ENCODE measurements at places on chromosomes 2 and 18.

GRCh38 chr2:28400419-28400818 lies 7.8 kb downstream of the FOSL2 start:
- DNase-seq, result no peak

DNA sequence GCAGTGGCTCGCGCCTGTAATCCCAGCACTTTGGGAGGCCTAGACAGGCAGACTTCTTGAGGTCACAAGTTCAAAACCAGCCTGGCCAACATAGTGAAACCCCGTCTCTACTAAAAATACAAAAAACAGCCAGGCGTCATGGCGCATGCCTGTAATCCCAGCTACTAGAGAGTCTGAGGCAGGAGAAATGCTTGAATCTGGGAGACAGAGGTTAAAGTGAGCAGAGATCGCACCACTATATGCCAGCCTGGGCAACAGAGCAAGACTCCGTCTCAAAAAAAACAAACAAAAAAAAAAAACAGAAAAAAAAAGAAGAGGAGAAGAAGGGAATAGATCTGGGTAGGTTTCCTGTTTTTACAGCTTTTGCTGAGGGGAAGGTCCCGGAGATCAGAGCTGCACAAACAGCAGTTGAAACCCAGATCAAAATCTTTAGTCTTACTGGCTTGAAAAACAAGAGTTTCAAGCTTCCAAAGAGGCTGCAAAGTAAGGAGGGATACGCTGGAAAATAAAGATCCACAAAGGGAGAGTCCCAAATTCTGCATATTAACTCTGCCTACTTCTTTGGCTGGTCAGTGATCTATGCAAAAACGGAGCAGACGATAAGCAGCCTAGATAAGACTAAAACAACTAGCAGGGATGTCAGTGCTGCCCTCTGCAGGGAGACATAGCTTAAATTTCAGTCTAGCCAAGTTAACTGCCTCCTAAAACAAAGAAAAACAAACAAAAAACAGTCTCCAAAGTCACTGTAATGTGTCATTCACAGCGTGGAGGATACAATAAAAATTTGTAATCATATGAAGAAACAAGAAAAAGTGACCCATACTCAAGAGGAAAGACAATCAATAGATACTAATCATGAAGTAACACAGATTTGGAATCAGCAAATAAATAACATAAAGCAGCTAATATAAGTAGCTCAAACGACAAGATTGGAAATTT lies 74.1 kb downstream of the TLK1 start:
- DNase-seq, result peak; percentile 51

GRCh38 chr2:60356346-60356745 lies 197.1 kb downstream of the BCL11A start:
- DNase-seq, result no peak

- DNase-seq, result no peak
These were observed 232.8 kb downstream of the EIPR1 start for GRCh38 chr2:3144856-3145255.

- peak; percentile 96 for DNase-seq
These were observed 25.0 kb downstream of the FN1 start for GRCh38 chr2:215410932-215411285.

DNA sequence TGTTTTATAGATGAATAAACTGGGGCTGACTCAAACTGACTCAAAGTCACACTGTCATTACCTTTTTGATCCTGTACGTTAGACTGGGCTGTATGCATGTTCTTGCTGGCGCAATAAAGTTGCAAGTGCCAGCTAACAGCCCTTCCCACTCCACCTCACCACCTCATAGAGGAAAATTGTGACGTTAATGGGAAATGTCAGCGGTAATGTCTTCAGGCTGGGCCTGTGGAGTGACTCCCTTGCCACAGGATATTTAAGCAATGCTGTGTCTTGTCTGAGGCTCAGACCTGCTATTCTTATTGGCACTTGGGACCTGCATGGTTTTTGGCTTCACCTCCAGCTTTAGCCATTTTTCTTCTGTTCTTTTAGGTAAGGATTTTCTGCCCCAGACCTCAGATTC lies 25.2 kb upstream of the CASP10 start:
- DNase-seq, result no peak

DNA sequence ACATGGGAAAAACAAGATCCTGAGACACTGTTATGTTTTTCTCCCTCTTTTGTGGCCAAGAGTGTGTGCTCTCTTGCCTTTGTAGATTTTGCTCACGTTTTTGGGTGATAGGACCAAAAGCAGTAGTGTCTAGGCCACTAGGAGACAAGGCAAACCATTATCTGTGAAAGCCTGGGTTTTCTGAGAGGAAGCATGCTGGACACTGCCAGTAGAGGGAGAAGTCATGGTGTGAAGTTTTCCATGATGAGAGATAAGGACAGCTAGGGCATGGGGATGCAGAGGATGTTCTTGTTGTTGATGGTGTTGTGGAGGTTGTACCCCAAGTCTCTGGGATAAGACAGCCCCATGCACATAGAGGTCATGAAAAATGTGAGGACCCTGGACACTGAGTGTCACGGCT lies 285.3 kb downstream of the SOX11 start:
- DNase-seq, result no peak

- no peak for DNase-seq
These were observed 344.3 kb upstream of the KCNH7 start for GRCh38 chr2:163182764-163183354.

- no peak for DNase-seq
These were observed 45.9 kb upstream of the KCNF1 start for GRCh38 chr2:10865841-10866240.

GRCh38 chr18:2692508-2692907 lies 37.0 kb downstream of the SMCHD1 start:
- no peak for DNase-seq

- peak; percentile 41 for DNase-seq
These were observed 3.5 kb downstream of the NDUFA10 start for GRCh38 chr2:240021488-240022104.

- DNase-seq, result no peak
These were observed 126.9 kb upstream of the PIK3C3 start for GRCh38 chr18:41828137-41828536.

DNA sequence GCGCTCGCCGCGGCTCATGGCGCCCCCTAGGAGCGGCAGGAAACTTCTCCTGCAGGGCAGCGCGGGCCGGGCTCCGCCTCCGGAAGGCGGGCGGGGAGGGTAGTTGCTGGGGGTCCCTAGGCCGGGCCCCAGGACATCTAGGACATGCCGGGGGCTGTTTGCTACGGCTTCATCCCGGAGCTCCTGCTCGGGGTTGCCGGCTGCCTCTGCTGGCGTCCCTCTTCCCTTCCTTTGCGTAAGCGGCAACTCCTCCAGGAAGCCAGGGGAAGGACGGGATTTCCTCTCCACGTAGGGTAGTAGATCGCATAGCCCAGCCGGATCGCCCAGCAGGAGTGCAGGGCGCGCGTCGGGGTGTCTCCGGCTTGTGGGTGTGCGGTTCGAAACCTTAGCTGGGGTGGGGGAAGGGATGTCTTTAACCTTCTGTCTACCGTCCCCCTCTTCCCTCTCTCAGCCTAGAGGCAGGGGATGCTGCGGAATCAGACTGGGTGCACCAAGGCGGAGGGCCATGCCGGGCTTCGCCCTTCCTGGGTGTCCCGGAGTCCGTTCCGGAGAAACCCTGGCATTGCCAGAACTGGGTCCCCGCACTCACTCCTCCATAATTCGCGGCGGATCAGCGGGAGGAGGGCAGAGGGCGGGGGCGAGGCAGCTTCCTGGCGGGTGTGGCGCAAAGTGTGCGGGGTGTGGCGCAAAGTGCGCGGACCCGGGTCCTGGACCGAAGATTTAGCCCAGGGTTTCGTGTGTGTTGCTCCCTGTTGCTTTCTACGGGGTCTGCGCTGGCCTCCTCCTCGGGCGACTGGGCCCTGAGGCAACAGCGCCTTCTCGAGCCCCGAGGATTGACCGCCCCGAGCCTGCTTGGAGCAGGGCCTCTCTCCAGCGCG lies 12.2 kb upstream of the SKOR2 start:
- DNase-seq, result peak; percentile 38

GRCh38 chr2:60984720-60985119 lies 32.8 kb upstream of the PEX13 start:
- no peak for DNase-seq

DNA sequence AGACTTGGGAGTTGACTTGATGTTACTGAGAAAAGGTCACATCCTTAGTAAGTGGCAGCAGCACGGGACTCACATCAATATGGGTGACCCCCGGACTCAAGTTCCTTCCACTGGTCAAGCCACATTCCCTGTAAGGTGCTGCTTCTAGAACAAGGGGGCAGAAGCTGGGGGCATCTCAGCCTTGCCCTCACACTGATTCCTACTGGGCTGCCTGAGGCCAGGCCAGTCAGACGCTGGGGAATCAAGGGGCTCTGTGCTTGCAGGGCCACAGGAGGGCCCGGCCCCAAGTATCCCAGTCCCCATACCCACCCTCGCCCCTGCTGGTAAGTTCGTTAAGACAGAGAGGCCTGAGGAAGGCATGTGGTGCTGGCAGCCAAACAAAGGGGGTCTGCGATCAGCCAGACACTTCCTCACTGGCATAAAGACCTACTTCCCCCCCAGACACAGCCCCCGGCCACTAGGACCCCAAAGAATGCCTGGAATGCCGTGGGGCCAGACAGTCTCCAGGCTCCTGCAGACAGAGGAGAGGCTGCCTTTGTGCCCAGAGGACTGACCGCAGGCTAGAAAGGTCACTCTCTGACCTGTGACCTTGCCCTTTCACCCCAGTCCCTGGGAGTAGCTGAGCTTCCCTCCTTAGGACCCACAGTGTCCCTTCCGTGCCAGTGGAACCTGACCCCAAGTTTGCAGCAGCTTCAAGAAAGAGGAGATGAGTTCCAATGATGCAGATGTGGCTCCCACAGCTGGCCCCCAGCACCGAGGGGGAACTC lies 83.6 kb downstream of the HS1BP3 start:
- no peak for DNase-seq

DNA sequence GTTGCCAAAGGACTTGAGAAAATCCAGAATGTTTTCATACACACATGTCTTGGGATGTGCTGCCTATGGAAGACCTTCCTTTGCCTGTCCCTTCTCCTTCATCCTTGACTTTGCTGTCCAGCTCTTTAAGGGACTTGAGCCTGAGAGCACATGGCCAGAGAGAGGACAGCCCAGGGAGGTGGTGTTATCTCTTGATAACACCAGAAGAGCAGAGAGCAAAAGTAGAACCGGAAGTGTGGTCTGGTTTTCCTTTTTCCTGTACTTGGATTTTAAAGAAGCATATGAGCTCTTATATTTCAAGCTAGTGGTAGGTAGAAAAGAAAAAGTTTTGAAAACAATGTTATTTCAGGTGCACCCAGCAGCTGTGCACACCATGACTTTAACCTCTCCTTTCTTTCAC lies 94.1 kb upstream of the ZNF532 start:
- DNase-seq, result no peak

DNA sequence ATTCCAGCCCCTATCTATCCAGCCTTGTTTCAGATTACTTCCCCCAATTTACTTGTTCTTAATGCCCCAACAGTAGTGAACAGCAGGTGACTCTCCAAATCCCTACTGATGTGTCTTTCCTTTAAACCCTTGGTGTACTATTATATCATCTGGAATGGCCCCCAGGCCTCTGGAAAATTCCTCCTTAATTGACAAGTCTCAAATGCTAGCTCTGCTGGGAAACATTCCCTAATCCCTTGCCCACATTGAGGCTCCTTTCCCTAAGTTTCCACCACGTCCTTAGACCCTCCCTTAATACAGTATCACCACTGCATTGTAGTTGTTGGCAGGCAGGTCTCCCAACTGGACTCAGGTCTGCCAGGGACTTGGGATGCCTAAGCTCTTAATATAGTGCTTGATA lies 41.0 kb downstream of the MYO3B start:
- no peak for DNase-seq

GRCh38 chr2:226136739-226137138 lies 662.9 kb downstream of the IRS1 start:
- no peak for DNase-seq

- DNase-seq, result no peak
These were observed 984.5 kb upstream of the CDH2 start for GRCh38 chr18:29161429-29161828.

GRCh38 chr2:20565623-20566236 lies 85.2 kb downstream of the HS1BP3 start:
- DNase-seq, result peak; percentile 45

- no peak for DNase-seq
These were observed 69.7 kb downstream of the DCC start for GRCh38 chr18:52409727-52410126.

DNA sequence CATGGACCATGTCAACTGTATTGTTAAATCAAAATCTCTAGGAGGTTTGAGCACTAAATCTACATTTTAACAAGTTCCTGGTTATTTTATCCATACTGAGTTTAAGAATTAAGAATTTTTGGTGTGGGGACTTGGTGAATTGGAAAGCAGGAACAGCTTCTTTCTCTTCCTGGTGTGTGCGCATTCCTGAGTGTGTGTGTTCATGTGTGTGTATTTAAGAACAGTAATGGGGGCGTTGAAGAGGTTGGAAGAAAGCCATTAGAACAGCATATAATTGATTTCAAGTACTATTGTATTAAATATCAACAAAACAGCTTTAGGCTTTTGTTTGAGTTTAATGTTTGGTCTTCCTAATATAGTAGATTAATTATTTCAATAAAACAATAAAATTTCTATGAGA lies 801.3 kb upstream of the ID2 start:
- peak; percentile 39 for DNase-seq

DNA sequence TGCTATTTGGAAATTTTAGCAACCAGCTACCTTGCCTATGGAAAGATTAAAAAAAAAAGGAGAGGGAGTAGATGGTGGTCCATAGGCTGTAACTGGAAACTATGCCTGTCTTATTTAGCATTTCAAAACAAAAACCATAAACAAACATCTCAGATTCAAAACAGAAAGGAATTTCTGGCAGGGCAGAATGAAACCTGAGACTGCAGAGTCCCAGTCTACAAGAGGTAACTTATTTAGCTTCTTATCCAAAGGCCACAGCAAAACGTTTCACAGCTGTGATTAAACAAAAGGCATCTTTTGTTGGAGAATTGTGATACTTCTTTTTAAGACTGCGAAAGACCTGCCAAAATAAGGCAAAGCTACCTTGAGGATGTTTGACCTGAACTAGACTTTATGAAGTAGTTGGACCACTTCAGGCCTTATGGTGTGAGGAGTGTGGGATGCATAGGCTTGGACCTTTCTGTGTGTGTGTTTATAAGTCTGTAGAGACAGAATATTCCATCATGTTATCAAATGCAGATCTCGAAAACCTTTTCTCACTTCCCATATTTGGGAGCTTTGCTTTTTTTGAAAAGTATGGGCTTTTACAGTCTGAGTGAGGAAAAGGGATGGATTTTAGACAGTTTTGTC lies 11.0 kb downstream of the CRIM1 start:
- no peak for DNase-seq

GRCh38 chr2:168530982-168531622 lies 75.0 kb downstream of the CERS6 start:
- DNase-seq, result peak; percentile 64

- DNase-seq, result no peak
These were observed 65.6 kb upstream of the SCN1A start for GRCh38 chr2:166193407-166193806.

GRCh38 chr2:104476075-104476474 lies 377.8 kb upstream of the POU3F3 start:
- no peak for DNase-seq

DNA sequence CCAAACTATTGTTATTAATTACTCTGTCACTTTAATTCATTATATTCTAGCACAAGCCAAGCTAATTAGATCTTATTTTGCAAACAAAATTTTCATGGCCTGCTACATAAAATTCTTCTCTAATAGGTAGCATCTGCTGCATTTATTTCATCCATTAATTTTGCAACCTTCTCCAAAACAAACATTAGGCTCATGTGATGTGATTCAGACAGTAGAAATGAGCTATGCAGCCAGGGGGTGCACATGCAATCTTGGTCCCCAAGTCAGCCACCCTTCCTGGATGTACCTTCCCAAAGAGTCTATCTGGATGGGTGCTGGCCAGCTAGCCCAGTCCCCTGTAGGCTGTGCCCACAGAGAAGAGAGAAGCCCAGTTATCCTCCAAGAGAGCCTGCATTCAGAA lies 242.1 kb upstream of the OSR1 start:
- no peak for DNase-seq

- no peak for DNase-seq
These were observed 112.9 kb downstream of the SOS1 start for GRCh38 chr2:39007875-39008504.
